HepG2 (cell line): ENCODE measurements at places on chromosomes 3 and 15. TPM values are rescaled to one million over a fixed set of nuclear protein-coding genes. Genes with fewer than 3 reads are reported as not detected.

CPA3 gene
- not detected in 2 replicates for total RNA-seq

GRK7 gene
- not detected in 2 replicates for total RNA-seq

- no peak for DNase-seq
These were observed 428.5 kb upstream of the SEMA6D start for GRCh38 chr15:47288794-47289193.

DNA sequence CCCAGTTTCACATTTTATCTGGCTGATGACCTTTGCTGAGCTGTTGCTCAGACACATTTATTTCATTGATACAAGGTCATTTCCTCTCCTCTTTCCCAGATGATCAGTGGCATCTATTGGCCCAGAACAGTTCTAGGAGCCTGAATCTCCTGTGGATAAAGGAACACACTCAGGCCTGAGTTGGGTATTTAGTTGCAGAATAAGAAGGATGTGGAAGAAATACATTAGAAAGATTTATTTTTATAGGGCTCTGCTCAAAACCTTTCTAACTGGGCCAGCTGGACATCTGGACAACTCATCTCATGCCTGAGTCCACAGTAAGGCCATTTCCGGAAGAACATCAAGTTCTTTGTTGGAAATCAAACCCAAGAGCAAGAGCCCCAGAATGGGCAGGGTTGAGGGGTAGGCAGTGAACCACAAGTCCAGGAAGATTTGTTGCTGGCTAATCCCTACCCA is 19.7 kb upstream of the MFGE8 start:
- DNase-seq, result no peak

ANKRD34C gene
- total RNA-seq, result not detected in 2 replicates
